Jurkat, Clone E6-1 (cell line): ENCODE measurements at places on chromosomes 7 and 10.
A peak's percentile ranks its signal among the peaks of the same experiment; 100 is the strongest.

- no peak for DNase-seq
Measured at GRCh38 chr10:61135276-61135721, 191.3 kb upstream of the RHOBTB1 start.

DNA sequence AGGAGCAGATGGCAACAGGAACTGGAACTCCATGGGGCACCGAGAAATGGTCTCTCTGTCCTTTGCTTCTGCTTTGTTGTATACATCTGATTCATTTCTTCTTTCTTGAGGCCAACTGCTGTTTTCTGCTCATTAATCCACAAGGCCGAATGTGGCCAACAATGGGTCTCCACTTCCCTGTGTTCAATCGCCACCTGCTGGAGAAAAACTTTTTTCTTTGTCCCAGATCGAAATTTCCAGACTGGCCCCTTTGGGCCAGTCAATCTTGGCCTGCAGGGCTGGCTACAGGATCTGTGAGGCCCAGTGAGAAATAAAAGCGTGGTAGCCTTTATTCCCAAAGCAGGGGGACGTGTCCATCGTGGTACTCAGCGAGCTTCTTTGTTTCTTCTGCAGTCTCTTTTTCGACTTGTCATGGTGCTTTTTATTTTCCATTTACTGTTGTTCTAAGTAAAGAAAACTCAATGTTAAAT lies 58.8 kb downstream of the PARP12 start:
- peak; percentile 24 for DNase-seq

- no peak for DNase-seq
Measured at GRCh38 chr7:1366801-1367405, 92.4 kb downstream of the MICALL2 start.

GRCh38 chr7:33604056-33604455 lies 301.3 kb upstream of the BMPER start:
- no peak for DNase-seq

DNA sequence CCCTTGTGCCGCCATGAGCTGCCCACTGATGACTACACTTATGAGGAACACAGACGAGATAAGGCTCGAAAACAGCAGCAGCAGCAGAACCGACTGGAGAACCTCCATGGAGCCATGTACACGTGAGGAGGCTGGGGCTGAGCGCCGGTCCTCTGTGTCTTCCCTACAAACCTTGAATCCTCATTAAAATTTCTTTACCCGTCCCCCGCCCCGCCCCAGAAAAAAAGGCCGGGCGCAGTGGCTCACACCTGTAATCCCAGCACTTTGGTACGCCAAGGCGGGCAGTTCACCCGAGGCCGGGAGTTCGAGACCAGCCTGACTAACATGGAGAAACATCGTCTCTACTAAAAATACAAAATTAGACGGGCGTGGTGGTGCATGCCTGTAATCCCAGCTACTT lies 1.5 kb upstream of the RINT1 start:
- no peak for DNase-seq

DNA sequence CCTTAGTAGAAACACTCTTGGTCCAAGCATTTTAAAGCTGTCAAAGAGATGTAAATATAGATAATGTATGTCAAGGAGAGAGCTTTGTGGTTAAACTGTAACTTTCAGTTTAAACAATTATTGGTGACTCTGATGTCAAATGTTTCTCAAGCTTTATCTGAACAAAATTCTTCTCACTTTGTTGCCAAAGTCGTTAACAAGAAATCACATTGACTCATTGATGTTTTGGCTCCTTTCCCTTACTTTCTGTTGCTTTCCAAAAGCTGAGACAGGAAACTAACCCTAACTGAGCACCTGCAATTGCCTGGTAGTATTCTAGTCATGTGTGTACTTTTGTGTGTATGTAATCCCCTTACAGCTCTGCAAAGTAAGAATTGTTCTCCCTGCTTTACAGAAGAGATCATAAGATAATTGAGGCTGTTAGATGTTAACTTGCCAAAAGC lies 108.5 kb downstream of the CFTR start:
- peak; percentile 98 for DNase-seq

DNA sequence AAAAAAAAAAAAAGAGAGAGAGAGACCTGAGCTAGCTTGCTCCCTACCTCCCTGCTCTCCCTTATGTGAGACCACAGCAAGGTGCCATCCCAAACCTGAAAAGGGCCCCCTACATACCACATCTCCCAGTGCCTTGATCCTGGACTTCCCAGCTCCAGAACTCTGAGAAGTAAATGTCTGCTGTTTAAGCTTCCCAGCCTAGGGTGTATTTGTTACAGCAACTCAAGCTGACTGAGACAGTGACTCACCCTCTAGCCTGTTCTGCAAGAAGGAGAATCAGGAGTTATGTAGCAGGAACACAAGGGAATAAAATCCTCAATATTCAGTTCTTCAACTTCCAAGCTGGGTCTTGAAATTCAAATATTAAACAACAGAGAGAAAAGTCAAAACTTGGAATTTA lies 52.1 kb upstream of the TMEM72 start:
- DNase-seq, result no peak

GRCh38 chr10:48610585-48611093 lies 5.8 kb upstream of the ARHGAP22 start:
- no peak for DNase-seq
